AG04450 (cell line): ENCODE measurements at places on chromosomes 1 and 21.

DNA sequence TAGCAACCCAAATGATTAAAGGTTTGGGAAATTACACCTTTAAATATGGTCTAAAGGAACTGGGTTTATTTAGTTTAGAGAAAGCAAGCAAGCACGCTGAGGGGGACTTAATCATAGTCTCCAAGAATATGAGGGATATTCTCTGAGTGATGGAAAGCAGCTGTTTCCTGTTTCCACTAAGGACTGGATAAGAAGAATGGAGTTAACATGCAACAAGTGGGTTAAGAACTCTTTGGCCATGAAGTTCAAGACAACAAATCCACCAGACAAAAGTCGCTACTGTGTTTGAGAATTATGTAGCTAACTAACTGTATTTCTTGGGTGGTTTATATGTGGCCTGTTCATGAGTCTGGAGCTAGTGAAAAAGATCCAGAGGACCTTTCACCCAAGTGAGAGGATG is 85.7 kb downstream of the TGFB2 start:
- DNase-seq: no peak

GRCh38 chr1:64046891-64047290 is 156.5 kb upstream of the UBE2U start:
- no peak for DNase-seq

- no peak for DNase-seq
These were observed 166.7 kb downstream of the GABPA start for GRCh38 chr21:25901330-25901979.

DNA sequence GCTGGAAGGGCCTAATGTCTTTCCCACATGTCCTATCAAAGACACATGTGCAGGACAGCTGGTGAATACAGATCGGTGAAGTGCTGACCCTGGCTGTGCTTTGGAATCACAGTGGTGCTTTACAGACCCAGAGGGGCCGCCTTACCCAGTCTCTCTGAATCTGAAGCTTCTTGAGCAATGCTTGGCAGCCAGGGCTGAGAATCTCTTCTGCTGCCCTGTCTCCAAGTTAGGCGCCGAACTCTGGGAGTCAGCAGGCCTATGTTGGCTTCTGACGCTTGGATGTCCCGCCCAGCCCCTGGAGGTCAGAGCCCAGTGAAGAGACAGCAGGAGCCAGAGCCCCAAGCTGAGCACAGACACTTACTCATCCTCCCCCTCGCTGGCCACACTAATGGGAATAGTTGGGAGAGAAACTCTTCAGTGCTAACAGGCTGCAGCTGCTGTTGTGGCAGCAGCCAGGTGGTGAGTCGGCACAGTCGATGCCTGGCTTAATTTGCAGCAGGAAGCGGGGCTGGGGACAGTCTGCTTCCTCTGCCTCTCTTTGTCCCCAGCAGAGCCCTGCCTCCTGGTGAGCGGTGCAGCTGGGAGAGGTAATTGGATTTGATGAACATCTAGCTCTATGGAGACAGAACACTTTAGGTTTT is 68.1 kb downstream of the URB2 start:
- DNase-seq: peak; percentile 41

DNA sequence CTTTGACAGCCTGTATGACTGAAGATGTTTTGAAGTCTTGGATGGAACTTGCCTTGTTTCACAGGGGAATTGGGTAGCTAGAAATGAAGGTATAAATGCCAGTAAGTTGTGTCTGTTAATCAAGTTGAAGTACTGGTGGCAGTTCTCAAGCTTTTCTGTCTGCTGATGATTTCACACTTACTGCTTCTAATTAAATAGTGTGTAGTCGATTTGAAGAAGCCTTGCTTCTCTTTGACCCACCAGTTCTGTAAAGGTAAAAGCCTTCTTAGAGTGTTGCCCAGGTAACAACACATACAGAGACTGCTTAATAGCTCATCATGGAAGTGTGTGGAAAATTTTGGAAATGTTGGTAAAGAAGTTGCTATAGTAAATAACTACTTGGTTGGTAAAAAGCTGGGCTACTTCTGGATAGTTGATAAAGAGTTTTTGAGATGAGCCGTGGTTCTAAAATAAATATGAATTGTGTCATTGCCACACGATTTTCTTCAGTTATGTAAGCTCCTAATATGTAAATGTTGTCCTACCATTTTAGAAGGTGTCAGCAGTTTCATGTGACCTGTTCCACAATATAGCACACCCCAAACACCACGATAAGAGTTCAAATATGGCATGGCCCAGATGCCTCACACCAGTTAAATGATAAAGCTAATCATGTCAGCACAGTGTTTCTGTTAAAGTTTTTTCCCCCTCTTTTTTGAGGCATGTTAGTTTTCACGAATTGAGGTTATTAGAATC is 7.4 kb downstream of the RABGAP1L start:
- DNase-seq: no peak

GRCh38 chr1:109620401-109620791 is 759 bp downstream of the AMPD2 start:
- DNase-seq: no peak

- DNase-seq: no peak
These were observed 13.1 kb downstream of the IL6R start for GRCh38 chr1:154418062-154418921.

DNA sequence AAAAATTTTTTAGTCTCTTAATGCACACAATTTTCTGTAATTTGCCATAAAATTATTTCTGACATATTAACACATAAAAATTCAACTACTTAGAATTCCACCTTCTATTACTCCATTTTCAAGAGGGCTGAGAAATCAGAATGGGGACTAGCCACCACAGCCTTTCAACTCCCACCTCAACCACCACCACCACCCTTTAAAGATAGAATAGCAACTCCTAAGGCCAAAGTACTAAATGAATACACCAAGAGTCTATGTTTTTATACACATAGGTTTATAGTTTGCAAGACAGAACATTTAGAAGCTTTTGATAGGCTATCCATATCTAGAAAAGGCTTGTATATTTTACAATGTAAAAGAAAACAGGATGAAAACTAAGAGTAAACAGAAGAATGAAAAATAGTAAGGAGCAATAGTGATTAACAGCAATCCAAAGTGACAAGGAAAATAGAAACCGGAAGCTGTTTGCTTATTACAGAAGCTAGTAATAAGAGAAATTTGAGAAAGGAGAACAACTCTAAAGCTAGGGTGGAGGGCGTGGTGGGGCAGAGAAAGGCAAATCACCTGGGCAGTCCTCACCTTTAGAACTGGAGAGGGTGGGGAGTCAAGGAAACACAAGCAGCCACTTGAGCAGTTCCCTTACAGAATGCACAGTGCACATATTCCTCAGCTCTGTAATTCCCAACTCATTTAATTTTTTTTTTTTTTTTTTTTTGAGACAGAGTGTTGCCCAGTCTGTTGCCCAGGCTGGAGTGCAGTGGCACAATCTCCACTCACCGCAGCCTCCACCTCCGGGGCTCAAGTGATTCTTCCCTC is 27.7 kb downstream of the EPS15 start:
- no peak for DNase-seq

- DNase-seq: no peak
These were observed 101.3 kb downstream of the PRRX1 start for GRCh38 chr1:170765279-170765678.

DNA sequence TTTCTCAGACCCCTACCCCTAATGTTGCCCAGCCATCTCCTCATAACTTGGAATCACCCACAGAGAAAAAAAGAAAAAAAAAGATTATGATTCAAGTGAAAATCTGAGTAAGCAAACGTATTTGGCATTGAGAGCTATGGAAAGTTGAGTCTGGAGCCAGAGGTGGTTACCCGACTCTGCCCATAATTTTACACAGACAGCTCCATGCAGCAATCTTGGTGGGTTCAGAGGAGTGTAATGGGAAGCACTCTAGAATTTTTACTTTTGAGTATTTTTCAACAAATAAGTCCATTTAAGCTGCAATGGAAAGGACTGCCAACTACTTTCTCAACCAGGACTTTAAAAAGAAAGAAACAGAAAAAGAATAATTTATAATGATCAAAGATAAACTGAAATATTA is 62.7 kb downstream of the ZC3H11B start:
- DNase-seq: no peak

DNA sequence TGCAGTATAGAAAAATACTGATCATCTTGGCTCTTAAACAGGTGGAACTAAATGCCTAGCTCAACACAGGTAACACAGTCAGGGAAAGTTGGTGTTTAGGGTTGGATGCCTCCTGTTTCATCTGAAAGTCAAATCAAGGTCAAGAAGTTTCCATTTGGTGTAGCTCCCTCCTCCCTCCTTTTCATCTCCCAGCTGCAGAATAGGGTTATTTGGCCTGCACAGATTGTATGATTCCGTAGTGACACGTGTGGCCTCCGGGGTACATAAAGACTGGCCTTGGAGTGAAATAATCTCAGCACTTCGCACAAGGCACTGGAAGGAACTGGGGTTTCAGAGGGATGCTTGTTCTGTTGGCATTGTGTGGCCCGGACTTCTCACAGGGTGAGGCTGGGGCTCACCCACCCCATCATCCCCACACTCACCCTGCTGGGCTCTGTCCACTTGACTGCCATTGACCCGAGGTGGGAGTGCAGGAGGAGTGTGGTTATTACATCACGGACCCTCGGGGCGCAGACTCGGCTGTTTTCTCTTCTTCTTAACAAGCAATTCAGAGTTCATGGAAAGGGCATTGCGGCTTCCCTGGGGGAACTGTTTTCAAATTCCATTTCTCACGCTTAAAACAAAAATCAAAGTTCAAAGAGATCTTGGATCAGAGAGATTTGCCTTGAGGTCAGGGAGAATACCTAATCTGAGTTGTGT is 18.4 kb downstream of the IGSF5 start:
- no peak for DNase-seq

GRCh38 chr1:233723387-233723786 is 109.5 kb downstream of the KCNK1 start:
- no peak for DNase-seq

DNA sequence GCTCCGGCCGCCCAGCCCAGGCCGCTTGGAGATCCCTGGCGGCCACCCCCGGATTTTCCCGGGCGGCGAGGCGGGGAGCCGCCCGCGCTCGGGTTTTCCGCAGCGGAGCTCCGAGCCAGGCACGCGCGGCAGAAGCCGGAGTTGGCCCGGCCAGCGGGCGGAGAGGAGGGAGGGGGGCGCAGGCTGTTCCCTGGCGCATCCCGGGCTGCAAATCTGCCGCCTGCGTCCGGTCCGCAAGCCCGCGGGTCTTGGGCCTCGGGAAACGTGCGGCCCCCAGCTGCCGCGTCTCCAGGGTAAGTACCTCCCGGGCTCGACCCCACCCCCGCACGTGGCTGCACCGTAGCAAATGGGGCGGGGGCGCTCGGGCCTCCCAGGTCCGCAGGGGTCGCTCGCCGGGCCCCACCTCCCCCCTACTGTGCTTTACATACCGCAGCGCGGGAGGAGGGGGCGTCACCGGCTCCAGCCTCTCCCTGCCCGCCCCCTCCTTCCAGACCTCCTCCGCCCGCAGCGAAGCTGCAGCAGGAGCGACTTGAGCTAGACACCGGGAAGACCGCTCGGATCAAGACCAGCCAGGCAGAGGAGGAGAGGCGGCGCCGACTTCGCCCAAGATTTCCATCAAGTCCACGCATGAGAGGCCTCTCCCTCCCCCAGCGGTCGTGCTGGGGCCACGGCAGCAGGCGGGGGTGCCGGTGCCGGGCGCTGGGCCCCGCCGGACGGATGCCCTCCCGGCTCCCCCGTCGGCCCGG is 1.6 kb downstream of the TMEM200B start:
- no peak for DNase-seq

- DNase-seq: peak; percentile 7
These were observed 15.9 kb downstream of the ZMYND12 start for GRCh38 chr1:42439940-42440339.

GRCh38 chr1:9559673-9560072 is 20.4 kb downstream of the SLC25A33 start:
- no peak for DNase-seq

GRCh38 chr1:221606256-221606655 is 135.6 kb downstream of the DUSP10 start:
- DNase-seq: no peak

- no peak for DNase-seq
These were observed 1.9 kb upstream of the SLFNL1 start for GRCh38 chr1:41023279-41023990.

- DNase-seq: peak; percentile 83
These were observed 160.9 kb upstream of the UBE2U start for GRCh38 chr1:64042331-64043100.

- no peak for DNase-seq
These were observed 136.1 kb downstream of the GREM2 start for GRCh38 chr1:240475832-240476231.

- no peak for DNase-seq
These were observed 130.3 kb downstream of the GLIS1 start for GRCh38 chr1:53608676-53609075.

DNA sequence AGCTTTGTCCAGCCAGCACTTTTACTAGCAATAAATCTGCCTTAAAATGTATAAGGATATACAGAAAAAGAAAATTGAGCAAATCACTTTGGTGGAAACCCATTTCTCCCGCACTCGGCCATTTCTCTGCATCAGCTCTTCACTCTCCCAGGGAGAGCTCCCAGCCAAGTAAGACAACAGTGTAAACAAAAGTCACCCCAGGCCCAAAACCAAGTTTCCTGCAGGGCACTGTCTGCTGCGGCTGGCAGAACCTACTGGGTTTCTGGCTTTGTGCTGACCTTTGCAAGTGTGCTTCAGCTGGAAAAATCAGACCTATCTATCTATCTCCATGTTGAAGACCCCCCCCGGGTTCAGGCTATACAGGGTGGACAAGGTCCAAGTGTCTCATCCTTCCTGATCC is 476.7 kb upstream of the CAMK1G start:
- no peak for DNase-seq

DNA sequence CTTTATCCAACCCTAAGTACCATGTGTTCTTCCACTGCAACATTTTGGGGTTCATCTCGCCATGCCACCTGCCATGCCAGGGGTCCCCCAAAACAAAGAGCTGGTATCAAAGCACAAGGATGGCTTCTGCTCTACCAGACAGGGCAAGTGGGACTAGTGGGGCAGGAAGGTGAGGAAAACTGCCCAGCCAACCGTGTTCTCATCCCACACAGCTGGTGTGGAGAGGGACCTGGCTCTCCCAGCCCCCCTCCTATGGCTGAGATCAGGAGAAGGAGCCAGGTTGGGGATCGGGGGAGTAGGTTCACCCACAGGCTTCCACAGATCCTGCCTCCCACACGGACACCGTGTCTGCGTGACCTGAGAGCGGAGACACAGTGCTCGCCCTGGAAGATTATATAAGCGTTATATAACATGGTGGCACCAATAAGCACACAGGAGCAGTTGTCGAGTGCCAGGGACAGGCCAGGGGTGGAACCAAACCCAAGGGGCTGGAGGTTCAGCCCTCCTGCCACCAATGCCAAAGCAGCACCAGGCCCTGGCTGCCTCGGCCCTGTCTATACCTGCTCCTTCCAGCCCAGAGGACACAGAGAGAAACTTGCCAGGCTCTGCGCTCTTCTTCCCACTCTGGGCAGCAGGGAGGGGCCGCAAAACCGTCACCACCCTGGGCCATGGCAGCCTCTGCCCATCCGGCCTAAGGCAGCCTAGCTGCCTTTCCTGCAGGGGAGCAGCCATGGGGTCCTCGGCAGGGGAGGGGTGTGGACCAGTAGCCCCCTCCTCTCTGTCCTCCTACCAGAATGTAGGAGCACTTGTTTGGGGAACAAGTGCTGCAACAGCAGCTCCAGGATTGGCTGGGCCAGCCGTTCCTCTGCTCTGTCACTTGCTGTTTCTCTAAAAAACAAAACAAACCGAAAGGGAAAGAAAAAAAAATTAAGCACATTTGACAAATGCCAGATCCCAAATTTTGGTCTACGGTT is 43.5 kb downstream of the CD34 start:
- DNase-seq: no peak

- DNase-seq: no peak
These were observed 1.9 kb downstream of the ZBTB48 start for GRCh38 chr1:6581561-6582305.
